ENCODE measurements at places on chromosomes 6 and 20.

DNA sequence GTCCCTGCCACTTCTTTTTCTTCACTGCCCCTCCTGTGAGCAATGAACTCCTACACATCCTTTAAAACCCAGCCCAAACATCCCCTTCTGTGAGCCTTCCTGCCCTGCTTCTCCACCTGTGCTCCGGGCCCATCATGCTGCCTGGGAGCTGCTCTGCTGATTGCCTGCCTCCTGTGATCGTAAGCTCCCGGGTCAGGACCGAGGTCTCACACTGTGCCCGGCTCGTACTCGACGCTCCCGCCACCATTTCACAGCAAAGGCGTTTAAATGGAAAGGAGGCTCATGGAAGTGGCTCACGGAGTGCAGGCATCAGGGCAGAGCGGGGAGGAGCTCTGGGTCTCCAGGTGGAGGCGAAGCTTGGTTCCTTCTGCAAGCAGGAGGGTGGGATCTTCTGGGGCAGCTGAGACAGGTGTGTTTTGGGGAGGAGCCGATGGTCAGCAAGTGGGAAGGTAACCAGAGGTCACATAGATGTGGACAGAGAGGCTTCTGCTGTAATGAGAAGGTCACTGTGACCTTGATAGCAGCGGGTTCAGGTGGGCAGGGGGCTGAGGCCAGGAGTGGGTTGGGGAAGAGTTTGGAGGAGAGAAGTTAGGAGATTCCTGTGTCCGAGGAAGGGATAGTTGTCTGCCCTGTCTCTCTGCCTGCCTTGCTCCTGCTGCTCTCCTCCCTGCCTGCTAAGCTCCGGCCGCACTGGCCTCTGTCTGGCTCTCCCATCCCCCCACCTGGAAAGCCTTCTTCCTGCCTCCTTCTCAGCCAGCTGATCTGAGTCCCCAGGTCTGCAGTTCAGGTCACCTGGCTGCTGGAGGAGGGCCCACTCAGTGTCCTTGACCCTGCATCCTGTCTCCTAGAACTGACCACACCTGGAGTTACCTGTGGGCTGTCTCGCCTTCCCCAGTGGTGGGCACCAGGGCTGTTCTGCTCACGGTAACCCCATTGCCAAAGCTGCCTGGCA lies 52.7 kb upstream of the FRMD1 start:
- no peak for DNase-seq

DNA sequence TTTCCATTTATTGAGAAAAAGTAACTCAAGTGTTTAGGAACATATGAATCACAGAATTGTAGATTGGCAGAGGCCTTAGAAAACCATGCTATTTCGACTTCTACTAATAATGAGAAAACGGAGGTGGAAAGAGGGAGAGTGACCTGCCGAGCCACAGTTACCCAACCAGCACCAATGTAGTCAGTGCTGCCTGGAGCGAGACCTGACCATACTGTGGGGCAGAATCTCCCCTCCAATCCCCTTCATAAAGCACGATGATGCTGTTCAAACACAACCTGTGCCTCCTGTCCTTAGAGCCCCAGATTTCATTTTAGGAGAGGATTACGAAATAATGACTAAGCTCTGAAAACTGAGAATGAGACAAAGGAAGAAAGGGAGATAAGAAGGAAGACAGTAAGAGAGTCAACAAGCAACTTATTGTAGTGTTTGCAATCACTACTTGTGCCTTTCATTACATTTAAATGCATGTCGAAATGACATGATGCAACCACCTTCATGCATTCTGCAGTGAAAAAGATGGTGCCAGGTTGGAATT lies 70.6 kb downstream of the ATXN1 start:
- no peak for DNase-seq

GRCh38 chr6:125751334-125751916 lies 2.0 kb downstream of the HEY2 start:
- DNase-seq, result no peak

GRCh38 chr6:51027283-51028065 lies 208.8 kb downstream of the TFAP2B start:
- DNase-seq, result no peak

- DNase-seq, result no peak
Measured at GRCh38 chr20:25563362-25563761, 22.0 kb downstream of the NINL start.

DNA sequence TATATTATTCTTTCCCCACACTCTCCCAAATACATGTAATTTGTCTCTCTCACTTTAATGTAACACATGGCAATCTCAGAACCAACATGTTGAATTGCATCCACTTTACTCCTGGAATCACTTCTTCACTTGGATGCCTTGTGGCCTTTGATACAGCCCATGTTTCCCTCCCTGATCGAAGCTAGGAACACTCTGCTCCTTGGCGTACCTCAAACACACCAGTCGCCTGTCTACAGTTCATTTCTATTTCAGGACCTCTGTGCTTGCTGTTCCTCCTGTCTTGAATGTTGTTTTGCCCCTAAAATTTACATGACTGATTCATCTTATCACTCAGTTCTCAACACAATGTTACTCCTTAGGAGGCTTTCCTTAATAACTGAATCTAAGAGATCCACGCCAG lies 102.3 kb upstream of the VSTM2L start:
- DNase-seq, result no peak

GRCh38 chr6:1325461-1326309 lies 13.8 kb downstream of the FOXQ1 start:
- DNase-seq, result no peak

DNA sequence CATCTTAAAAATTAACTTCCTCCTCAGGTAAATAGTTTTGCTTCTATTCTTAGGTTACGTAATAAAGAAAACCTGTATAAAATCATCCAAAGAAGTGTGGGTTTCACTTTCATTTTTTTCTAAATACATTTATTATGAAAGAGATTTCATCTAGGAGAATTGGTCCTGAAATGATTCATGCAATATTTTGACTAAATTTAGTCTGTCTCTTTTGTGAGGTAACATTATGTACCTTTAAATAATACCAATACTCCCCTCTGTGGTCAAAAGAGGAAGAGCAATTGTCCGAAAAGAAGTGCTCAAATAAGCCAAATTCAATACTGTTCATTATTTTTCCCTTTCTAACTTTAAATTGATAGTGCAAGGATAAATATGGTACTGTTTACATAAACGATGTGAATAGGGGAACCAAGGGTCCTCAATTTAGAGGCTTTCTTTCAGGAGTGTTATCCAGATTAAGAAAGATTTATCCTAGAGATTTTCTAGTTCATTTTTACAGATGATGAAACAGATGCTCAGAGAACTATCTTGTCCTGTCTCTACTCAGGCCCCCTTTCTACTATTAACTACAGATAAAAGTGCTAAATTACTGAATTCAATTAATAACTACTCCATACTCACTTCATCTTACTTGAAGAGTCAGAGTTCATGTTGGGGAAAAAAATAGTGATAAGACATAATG lies 26.2 kb downstream of the CYP39A1 start:
- no peak for DNase-seq

DNA sequence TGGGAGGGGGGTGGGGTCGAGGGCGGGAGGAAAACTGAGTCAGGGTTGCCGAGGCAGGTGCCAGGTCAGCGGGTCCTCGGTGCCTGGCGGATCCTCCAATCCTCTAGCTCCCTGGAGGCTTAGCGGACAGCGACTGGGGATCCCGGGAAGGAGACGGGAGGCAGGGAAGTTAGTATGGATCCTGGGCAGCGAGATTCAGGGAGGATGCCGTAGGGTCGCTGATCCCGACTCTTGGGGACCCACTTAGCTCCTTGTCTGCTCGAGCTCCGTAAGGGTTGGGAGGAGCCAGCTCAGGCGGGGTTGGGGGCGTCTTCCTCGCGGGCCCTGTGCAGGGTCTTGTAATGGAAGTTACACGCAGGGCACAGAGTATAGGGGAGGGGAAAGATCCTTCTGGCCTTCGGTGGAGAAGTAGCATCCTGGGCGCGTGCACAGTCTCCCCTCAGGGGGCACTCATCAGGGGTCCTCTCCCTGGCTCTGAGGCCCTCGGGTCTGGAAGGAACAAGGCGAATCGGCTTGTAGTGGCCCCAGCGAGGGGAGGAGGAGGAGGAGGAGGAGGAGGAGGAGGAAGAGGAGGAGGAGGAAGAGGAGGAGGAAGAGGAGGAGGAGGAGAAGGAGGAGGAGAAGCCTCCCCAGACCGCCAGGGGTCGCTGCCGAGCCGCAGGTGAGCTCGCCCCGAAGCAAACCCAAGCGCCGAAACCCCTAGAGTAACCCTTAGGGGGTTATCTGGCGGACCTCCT lies 6.4 kb upstream of the SLC12A5 start:
- peak; percentile 93 for DNase-seq

DNA sequence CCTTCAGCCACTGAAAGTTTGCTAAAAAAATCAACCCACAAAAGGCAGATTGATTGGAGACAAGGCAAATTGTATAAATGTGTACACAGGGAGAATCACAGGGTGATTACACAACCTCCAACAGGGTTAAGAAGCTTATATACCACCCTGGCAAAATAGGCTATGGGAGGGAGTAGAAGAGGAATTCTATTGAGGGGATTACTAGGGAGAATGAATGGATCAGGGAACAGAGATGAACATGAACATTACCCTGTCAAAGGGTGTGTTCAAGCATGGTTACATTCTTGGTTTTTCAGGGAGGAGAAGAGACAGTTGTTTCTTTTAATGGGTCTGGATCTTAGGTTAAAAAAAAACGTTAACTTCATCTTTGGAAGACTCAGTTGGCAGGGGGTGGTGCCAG lies 5.1 kb upstream of the MRS2 start:
- DNase-seq, result no peak

DNA sequence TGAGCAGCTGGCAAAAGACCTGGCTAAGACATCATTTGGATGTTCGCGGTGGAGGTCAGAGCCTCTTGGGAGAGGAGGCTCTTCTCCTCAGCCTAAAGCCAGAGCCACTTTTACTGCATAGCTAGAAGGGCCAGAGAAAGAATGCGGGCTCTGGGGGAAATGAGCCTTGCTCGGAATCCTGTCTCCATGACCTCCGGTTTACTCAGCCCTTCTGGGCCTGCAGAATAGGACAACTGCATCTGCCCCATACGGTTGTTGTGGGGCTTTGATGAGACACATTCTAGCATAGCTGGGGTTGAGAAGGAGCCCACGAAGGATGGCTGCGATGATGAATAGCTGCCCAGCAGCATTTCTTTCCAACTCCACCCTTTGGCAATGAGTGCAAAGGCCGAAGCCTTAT lies 115.0 kb upstream of the SLC22A23 start:
- DNase-seq, result no peak

DNA sequence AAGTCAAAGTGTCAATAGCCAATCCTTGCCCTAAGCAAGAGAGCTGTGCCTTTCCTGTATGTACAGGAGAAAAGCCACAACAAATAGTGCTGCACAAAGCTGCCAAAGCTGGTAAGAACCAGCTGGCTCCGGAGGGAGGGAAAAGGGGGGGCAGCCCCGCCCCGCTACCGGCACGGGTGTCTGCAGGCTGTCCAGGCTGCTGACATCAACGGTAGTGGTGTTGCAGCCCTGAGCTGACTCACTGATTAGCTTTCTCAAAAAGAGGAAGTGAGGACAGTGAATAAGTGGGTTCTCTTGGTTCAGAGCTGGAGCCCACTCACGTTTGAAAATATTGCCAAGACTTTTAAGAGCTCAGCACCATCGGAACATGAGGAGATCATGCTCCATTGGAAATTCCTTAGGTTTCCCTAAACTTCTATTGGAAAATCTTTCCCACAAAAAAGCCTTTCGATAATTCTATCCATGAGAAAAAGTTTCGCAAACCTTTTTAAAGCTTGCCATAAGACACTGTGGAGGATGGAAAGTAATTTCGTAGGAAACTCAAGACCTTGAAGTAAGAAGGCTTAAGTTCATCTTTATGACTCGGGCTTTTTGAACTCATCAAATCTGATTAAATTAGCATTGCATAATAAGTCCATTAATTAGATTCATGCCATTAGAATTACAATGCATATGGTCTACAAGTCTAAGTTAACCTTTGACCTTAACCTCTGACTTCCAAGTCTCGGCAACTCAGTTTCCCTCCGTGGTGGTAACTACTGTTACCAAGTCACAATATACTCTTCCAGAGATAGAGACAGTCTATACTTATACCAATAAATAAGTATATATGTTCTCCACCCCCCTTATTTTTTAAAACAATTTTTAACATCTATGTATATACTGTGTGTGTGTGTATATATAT lies 67.0 kb downstream of the TNFRSF21 start:
- peak; percentile 95 for DNase-seq
